ENCODE measurements at places on chromosomes 5 and 9.

GRCh38 chr9:81690251-81690851 lies 1.0 kb upstream of the TLE1 start:
- DNase-seq, result no peak

DNA sequence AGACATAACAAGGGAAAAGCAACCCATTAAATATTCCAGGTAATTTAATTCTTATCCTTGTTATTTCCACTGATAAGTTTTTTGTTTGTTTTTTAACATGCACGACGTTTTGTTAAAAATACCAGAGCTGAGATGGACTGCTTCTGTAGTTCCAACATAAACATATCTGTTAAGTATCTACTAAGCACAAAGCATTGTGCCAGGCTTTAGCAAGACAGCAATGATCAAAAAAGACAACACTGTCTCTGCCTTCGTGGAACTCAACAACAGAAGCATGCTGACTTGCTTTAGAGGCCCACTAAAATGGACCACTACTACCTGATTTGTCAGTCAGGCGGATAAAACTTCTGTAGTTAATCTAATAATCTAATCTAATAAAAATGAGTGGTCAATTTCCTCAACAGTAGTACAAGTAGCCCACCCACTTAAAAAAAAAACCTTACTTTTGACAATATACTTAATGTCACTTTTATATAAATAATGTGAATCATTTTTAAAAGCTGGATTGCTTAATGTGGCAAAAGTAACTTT lies 3.1 kb downstream of the RAB14 start:
- no peak for DNase-seq

GRCh38 chr5:39080597-39081204 lies 6.5 kb upstream of the RICTOR start:
- DNase-seq, result no peak

DNA sequence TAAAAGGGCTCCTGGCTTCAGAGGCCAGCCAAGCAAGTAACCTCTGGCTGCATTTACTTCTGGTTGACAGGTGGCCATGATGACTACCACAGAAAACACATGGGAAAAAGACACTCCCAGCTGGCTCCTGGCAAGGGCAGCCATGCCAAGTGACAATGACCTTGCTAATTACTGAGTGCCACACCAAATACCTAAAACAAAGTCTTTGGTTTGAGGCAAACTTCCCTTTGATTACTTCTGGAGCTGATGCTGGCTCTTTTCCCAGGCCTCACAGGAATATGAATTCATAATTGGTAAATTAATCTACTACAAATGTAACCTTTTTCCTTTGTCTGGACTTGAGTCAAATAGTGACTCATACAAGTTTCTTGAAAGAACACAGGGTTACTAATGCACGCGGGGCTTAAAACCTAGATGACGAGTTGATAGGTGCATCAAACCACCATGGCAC lies 61.0 kb downstream of the LPAR1 start:
- no peak for DNase-seq

DNA sequence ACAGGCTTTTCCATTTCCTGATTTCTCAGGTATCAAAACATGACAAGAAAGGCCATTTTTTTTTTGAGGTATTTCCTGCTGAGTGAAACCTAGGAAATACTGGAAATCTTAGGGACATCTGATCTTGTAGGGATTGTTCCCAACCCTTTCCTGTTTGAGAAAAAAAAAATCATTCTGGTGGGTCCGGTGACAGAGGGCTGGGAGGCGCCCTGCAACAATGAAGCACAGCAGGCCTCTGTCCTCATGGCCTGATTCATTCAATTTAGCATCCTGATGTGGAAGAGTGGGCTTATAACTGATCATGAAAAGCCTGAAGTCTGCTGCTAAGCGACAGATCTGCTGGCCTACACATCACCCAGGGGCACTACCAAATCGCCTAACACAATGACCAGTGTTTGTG lies 3.0 kb upstream of the C9orf153 start:
- DNase-seq, result no peak

DNA sequence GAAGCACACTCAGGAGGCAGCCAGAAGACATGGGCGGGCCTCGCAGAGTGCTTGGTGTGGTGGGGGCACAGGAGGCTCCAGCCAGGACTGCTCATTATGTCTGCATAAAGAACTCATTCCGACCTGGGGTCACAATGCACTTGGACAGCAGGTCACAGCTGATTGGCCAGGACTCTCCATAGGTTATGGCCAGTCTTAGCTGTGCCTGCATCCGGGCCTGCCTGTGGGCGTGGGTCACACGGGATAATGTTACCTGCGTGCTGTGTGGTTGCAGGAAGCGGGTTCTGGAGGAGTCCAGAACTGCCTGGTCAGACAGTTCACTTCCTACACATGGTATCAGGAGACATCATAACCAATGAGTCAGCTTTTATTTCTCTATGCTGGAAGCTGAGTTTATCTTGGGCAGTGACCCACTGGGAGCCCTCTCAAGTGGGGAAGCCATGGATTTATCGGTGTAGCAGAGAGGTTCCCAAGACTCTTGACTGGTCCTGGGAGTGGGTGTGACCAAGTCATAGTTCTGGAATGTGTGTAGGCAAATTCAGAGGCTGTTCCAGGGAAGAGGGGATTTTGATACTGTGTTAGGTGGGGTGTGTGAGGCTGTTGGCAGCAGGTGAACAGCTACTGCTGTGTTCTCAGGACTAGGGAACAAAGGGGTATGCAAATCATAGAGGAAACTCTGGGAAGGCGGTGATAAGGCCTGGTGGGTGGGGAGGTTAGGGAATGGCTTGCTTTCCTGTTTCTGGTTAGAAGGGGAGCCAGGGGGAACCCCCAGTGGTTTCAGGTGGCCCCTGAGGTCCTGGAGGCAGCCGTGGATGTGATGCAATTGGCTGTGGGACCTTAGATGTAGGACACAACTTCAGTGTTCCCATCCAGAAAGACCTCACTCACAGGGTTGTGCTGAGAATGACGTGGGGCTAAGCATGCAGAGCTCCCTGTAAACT lies 51.3 kb downstream of the ARHGEF37 start:
- DNase-seq, result no peak

DNA sequence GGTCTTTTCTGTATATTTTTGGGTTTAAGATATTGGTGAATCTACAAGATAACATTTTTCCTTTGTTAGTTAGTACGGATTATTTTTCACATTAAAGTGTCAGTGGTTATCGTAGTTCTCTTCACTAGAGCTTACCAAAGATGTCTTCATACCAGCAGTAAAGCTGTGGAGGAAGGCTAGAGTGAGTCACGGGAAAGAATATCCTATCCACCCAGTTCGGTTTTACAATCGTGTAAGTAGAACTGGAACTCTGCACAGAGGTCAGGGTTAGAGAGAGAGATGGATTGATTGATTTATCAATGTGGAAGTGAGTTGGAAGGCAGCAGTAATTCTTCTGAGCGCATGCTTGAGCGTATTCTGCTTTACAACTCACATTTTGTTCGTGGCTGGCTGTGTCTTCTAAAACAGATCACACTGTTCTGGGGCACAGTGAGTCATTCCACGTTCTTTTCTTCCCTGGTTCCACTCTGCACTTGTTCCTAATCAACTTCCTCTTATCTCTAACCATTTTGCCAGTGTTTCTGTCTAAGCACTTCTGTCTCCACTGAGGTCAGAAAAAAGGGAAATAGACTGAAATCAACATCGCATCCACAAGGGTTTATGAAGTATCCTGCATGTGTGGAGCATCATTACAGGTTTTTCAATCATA lies 86.5 kb upstream of the ARRDC3 start:
- DNase-seq, result no peak

DNA sequence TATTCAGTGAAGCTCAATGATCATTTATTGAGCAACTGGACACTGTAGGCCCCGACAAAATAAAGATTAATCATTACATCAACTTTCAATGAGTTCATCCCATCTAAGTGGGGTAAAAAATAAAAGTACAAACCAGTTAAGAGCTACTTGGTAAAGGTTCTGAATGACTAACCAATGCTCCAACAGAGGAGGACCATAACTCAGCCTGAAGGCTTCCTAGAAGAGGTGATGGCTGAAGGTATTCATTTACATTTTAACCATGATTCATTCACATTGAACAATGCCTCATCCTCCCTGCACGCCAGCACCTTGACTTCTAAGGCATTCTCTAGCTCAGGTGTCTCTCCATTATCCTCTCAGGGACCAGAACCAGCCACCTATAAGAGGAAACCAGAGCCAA lies 201.4 kb downstream of the ZNF462 start:
- DNase-seq, result no peak

DNA sequence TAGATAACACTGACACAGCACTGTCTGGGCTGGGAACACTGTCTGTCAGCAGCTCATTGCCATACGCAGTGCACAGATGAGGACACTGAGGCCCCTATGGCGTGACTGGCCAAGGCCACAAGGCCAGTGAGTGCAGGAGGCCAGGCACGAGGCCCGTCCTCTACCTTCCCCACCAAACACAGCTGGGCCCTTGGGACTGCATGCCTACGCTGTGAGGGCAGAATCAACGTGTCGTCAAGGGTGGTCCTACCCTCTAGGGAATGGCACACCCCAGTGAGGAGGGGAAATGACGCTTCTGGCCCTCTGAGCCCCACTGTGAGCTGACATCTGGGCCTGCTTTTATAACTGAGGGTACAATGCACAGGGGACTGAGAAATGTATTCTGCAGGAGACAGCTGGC lies 42.1 kb upstream of the SLC25A51 start:
- no peak for DNase-seq

- no peak for DNase-seq
Observed at GRCh38 chr5:38782180-38782835, 63.5 kb upstream of the OSMR start.

DNA sequence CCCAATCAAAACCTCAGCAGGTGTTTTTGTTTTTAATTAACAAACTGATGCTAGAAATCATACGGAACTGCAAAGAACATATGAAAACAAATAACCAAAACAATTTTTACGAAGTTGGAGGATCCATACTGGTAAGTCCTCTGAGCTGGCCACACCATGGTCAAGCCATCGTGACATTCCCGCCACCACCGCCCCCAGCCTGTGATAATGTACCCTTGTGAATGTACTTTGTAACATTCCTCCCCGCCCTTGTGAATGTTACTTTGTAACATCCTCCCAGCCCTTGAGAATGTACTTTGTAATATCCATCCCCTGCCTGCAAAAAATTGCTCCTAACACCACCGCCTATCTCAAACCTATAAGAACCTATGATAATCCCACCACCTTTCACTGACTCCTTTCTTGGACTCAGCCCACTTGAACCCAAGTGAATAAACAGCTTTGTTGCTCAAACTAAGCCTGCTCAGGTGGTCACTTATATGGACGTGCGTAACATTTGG lies 63.3 kb downstream of the RAPGEF6 start:
- DNase-seq, result no peak

DNA sequence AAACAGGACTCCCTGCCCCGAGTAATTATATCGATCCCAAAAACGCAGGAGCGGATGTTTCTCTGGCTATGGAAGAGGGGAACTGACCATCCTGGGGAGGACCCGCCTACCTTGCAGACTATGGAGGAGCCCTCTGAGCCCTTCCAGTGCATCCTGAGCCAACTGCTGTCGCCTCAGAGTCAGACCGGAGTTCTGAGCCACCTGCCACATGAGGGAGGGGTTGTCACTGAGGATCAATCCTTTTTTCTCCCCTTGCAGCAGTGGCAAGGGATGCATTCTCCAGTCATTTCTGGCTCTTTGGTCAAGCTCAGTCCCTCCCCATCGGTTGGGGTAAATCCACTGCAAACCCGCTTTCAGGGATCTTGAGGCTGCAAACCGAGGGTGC lies 709 bp downstream of the FANCG start:
- no peak for DNase-seq

DNA sequence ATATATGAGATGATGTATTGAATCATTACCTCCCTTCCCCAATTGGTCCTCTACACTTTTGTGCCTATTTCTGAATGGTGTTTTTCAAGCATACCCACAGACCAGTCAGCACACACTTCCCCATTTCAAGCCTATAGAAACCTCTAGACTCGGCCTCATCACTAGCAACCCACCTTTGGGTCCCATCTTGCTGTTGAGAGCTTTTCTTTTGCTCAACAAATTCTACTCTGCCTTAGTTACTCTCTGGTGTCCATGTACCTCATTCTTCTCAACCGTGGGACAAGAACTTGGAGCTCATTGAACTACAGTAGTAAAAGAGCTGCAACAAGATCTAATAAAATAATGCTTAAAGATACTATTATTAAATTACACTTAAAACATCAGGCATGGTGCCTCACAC lies 49.0 kb upstream of the KDM4C start:
- no peak for DNase-seq

- no peak for DNase-seq
Observed at GRCh38 chr5:123807177-123807945, 295.4 kb downstream of the CSNK1G3 start.

GRCh38 chr5:80090884-80091166 lies 55.7 kb downstream of the THBS4 start:
- no peak for DNase-seq

- DNase-seq, result peak; percentile 4
Observed at GRCh38 chr9:132943651-132944293, 644 bp downstream of the TSC1 start.

- no peak for DNase-seq
Observed at GRCh38 chr5:24566933-24567332, 77.8 kb downstream of the CDH10 start.

DNA sequence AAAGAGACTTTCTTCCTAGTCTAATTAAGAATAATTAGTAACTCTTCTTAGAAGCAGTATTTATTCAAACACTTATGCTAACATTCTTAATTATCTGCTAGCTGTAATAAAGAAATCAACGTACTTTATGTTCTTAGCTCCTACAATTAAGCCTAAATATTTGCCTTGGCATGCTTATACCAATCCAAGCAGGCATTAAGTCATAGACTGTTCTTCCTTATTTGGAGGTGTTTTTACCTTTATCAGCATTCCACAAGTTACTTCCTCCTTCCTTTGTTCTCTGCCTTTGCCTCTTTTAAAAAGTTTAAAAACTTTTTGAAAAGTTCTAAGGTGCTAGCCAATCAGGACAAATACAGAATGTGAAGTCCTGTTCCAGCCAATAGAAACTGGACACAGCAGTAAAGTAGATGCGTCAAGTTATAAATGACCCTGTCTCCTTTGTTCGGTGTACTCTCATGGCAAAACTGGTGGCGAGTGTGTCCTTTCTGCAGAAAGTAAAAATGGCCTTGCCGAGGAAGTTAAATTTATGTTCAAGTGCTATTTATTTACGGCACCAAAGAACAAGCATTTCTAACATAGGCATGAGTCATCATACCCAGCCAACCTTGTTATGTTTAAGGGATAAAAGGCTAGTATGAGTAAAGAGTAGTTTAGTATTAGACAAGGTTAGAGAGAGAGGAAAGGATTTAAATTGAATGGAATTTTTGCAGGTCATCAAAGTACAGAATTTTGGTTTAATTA lies 58.6 kb downstream of the GPBP1 start:
- no peak for DNase-seq

DNA sequence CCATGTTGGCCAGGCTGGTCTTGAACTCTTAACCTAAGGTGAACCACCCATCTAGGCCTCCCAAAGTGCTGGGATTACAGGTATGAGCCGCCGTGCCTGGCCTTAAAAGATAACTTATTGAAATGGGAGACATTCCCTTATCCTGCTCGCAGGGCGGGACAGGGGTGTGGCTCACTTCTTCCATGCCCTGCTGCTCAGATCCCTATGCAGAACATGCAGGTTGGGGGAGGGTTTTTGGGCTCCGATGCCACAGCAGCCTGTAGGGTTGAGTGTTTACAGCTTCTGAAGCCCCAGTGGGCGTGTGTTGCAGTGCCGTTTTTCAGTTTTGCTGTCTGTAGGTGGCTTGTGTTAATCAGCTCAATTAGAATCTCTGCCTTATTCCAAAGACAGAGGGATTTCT lies 108.0 kb upstream of the BRINP1 start:
- DNase-seq, result no peak
